ENCODE measurements at places on chromosomes 6 and 20.

- no peak for DNase-seq
These were observed 7.8 kb upstream of the BTN3A1 start for GRCh38 chr6:26394289-26394688.

DNA sequence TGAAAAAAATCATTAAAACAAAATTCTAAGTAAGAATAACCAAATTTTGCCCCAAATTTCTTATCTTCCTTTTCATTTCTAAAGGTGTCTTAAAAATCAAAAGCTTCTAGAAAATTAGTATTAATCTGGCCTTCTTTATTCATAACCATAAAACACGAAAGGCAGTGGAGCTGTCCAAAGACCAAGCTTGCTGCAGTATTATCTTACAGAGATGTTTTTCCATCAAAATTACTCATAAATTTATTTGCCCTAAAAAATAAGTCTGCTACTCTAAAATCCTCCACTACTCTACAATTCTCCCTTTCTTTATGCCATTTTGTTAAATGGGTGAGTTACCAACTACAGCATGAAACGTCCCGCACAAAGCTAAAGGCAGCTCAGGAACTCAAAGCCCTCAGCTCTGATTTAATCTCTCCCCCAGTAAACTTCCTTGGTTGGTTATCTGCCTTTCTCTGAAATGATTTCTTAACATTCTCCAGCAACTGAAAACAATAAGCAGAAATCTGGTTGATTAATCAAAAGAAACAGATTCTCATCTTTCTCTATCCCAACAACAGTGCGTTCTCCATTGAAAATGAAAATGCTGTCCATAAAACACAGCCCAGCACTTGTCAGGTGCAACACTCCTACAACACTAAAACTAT, 2.1 kb downstream of the USP49 start:
- no peak for DNase-seq

DNA sequence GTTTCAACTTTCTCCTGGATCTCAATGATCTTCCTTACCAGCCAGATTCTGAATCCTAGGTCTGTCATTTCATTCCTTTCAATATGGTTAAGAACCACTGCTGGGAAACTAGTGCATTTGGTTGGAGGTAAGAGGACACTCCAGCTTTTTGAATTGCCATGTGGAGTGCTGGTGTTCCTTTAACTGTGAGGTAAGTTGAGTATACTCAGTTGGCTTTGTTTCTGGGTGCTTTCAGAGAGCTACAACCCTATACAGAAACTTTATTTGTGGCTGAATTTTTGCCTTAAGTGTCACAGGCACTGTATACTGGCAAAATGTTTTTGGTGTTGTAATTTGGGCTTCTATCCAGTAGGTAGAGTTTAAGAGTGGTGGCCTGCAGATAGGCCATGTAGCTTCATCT, 175.8 kb downstream of the TBC1D32 start:
- DNase-seq = no peak

- DNase-seq = no peak
These were observed 106.8 kb downstream of the COL19A1 start for GRCh38 chr6:69973138-69973537.

- DNase-seq = no peak
These were observed 13.5 kb upstream of the MOXD1 start for GRCh38 chr6:132414761-132415160.

- no peak for DNase-seq
These were observed 62.8 kb upstream of the LRRC1 start for GRCh38 chr6:53731866-53732636.

Measured in activated T-helper 1 cell treated with anti-CD3 and anti-CD28 coated beads, Interleukin-2, amount 50 U/mL, for 16 hours (primary cell).